ENCODE measurements at places on chromosomes 6 and 20.

DNA sequence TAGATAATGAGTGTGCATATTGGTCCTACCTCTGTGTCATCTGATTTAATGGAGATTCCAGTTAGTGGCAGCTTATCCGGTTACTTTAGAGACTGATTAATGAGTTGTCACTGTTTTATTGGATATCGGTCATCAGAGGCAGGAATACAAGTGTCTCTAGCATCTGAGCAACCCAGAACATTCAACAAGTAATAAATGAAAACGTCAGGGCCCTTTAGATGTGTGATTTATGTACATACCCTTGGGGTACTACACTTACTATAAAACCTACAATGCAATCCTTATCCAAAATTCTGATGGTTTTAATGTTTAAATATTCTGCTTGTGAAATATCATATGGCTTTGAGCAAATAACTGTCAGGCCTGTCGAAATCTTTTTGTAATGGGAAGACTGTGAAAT, 1117.9 kb upstream of the FLRT3 start:
- no peak for DNase-seq

DNA sequence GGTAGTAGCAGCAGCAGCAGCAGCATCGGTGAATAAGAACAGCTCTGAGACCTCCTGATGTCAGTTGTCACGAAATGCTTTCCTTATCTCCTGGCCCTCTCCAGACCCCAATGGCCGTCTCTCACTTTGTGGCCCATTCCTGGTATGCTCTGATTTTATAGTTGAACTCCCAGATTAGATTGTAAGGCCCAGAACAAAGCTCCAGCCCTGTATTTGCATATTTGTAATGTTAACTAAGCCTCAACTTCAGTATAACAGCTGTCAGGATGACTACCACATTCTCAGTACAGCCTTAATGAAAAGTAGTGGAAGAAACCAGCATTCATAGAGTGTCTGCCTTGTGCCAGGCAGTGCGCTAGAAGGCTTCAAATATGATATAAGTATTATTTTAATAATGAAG, 180.9 kb downstream of the SASH1 start:
- no peak for DNase-seq

GRCh38 chr20:8964959-8965562, 103.8 kb upstream of the PLCB4 start:
- DNase-seq: no peak

- no peak for DNase-seq
Observed at GRCh38 chr6:5116243-5116991, 31.3 kb downstream of the PPP1R3G start.

GRCh38 chr6:124158024-124158423, 354.4 kb downstream of the NKAIN2 start:
- no peak for DNase-seq

All from CD4-positive, alpha-beta memory T cell (primary cell).